Right cardiac atrium (tissue), 5 donors: ENCODE measurements at places on chromosomes 1 and 21. TPM values are rescaled to one million over a fixed set of nuclear protein-coding genes. Genes with fewer than 3 reads are reported as not detected.

Gene XCL1
- not detected for total RNA-seq

Gene OR2L13
- not detected for total RNA-seq

Gene ATAD3C
- 3.4 TPM for total RNA-seq

Gene TINAGL1
- 107 TPM for total RNA-seq

Gene CYP4B1
- 1.7 TPM for total RNA-seq

Gene KRTAP19-3
- not detected for total RNA-seq

Gene TMCC2
- 15.9 TPM for total RNA-seq

Gene S100A12
- total RNA-seq = 0.68 TPM

Gene OLIG2
- total RNA-seq = not detected

Gene PDC
- not detected for total RNA-seq

Gene IGSF3
- total RNA-seq = 13.0 TPM

Gene ZNF683
- total RNA-seq = 0.23 TPM
